ENCODE measurements at places on chromosomes 4 and X.
A peak's percentile ranks its signal among the peaks of the same experiment; 100 is the strongest.

DNA sequence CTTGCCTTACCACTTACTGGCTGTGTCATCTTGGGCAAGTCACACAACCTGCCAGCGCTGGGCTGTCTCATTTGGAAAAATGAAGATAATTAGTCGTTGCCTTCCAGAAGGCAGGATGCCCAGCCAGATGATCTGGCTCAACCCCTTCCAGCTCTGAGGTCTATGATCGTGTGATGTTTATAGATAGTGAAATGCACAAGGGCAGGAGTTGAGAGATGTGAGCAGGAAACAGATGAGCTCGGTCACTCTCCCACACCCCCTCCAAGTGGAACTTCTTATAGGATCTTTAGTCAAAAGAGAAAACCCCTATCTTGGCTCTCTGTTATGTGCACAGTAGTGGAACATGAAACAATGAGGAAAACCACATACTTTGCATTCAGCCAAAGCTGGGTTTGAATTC, 336.8 kb upstream of the PPARGC1A start:
- DNase-seq = no peak

DNA sequence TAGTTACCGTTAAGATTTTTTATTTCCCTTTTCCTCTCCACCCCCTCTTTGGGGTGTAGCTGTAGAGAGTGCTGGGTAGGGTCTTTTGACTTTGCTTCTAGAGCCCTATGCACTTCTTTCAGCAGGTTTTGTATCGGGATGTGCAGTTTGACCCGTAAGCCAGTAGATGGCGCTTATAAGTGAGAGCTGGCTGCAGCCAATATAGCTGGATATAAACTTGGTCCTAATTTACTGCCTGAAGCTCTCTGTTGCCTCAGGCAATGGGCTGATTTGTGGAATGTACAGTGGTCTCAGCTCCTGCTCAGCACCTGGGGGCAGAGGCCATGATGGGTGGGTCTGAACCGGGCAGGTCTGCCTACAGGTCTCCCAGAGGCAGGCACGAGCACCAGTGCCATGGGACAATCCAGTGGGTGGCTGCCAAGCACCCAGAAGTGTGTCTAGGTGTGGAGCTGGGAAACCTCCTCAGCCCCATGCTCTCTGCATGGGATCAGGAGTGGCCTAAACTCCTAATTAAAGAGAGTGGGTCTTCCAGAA, 146.5 kb downstream of the SPANXN1 start:
- DNase-seq = no peak

- DNase-seq = no peak
Measured at GRCh38 chr4:175637762-175638161, 174.3 kb downstream of the GPM6A start.

DNA sequence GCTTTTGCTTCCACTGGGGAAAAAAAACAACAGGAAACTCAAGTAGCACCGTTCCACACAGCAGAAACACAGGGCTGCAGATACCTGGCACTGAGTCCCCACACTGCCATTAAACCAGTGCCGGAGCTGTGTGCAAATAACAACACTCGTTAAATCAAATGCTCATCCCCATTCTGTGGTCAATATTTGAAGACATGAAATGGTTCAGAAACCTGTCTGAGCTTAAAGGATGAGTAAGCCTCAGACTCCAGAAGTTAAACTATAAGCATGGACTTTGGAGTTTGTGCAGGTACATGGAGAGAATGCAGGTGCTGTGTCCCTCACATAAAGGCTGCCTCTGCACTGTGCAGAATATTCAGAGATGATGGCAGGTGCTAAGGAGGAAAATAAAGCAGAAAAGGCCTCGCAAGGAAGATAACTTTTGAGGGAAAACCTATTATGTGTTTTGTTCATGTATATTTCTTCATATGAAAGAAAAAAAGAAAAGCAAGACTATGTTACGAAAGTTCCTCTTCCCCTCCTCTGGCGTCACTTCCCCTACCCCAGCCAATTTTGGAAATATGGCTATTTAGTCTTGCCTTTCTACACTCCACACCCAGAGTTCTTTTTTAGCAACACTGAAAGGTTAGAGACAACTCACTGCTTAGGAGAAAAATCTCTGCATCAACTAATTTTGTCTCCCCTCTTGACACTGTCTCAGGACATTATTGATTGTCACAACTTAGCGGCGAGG, 4.6 kb downstream of the MPP1 start:
- DNase-seq = no peak

DNA sequence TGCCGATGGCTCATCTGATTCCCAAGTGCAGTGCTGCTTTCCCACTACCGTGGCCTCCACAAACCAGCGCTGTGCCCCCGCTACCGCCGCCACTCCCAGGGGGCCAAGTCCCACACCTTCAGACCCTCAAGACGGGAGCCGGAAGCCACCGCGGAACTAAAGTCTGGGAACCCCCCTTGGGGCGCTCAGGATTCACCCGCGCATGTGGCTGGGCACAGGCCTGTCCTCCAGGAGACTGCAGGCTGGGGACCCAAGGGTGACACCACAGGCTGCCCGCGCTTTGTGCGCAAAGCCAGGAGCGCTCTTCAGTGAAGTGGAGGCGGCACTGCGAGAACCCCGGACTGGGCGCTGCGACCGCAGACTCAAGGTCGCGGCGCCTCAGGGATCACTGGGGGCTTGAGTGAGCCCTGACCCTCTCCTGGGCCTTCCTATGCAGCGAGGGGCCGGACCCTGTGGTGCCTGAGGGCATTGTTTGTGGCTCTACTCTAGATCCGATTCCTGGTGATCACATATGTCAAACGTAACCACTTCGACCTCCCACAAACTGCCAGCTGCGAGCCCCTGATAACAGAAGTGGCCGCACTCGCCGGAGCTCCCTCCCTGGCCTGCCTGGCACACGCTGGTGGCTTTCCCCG, 20.4 kb upstream of the TBC1D14 start:
- no peak for DNase-seq

GRCh38 chr4:145939856-145940255, 1.2 kb upstream of the ZNF827 start:
- DNase-seq = no peak

- DNase-seq = no peak
Measured at GRCh38 chrX:2487366-2487765, 13.4 kb downstream of the DHRSX start.

GRCh38 chr4:78154972-78155590, 98.0 kb downstream of the FRAS1 start:
- no peak for DNase-seq

- DNase-seq = no peak
Measured at GRCh38 chr4:67236788-67237187, 308.5 kb downstream of the CENPC start.

GRCh38 chr4:151012820-151013219, 2.3 kb downstream of the LRBA start:
- no peak for DNase-seq

DNA sequence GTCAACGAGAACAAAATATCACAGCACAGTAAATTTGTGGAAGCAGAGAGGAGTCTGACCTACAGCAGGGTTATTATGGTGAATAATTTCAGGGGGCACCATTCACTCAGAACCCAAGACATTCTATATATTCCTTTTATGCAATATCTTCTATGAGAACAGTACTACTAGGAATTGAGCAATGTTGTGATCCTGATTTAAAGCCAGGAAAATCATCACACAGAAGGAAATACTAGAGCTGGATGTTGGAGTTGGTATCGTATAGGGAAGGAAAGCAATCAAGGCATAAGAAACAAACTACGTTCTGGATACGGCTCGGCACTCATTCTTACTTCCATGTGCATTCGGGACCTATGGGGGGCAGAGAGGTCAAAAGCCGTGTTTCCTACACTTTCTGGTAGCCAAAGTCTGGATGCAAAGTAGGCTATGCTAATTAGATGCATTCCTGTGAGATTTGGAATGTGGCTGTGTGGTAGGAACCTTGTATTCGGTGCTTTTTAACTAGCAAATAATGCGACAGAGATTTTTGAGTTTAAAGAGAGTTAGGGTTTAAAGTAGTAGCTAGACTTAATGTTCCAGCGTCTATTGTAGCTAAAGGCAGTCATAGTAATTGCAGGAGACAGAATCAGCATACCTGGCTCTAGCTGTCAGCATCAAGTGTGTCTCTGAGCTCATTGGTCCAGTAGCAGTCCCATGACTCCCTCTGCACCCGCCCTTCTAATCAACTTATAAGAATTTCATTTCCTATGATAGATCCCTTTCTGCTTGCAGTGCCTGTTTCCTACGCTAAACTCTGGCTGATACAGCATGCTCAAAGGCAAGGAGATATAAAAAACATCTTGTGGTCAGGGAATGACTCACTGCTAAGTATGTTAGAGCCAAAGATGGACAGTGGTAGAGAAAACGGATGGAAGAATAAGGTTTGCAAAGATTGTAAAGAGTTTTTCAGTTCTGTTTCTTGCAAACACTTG, 43.3 kb upstream of the PDGFC start:
- DNase-seq = no peak

DNA sequence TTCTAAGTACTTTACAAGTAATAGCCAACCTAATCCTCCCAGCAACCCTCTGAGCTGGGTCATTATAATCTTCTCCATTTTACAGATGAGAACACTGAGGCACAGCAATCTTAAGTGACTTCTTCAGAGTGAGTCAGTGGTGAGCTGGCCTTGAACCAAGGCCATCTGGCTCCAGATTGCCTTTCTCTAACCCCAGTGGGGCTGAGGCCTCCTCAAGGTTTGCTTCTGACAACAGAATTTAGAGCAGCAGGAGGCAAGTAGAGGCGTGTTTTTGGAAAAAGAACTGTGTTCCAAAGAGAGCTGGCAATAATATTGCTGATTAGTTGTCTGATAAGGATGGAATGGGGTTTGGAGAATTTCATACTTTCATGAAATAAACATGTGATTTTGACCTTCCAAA, 41.2 kb downstream of the PIR start:
- DNase-seq = no peak

GRCh38 chr4:76962406-76963130, 13.0 kb downstream of the SEPTIN11 start:
- no peak for DNase-seq

- DNase-seq = no peak
Measured at GRCh38 chr4:6121941-6122340, 78.4 kb downstream of the JAKMIP1 start.

DNA sequence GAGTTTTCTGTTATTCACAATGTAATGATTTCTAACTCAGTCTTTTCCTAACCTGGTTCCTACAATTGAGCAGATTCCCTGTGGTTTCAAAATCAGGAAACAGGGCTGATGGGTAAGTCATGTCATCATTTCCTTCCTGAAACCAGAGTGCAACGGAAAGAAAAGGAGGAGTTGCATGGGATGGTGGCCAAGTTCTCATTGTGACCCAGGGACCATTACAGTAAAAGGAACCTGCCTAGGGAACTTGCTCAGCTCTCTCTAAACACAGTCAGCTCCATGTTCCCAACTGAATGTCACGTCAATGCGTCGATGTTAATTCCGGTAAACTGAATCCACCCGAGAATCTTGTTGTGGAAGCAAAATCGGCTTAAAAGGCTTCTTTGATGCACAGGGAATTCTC, 51.2 kb downstream of the LGI2 start:
- no peak for DNase-seq

- DNase-seq = no peak
Measured at GRCh38 chrX:43880425-43880824, 1.8 kb downstream of the MAOB start.

- no peak for DNase-seq
Measured at GRCh38 chrX:150499240-150499639, 69.2 kb upstream of the MTM1 start.

- no peak for DNase-seq
Measured at GRCh38 chrX:74297766-74298165, 6.2 kb upstream of the ZCCHC13 start.

DNA sequence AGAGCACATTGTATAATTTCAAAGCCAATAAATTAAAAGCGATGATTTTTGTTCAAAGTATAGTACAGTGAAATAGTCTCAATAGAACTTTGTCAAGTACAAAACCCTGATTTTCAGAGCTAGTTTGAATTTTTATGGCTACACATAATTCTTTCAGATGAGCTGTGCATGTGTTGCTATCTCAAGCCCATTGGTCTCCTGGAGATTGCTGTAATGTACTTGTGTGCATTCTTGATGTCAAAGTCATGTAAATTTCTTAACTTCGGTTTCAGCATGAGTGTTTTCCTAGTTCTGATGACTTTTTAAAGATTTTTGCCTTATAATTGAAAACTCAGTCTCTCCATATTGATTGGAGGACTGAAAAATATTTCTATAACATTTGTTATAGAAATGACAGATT, 200.8 kb downstream of the CEP135 start:
- no peak for DNase-seq

DNA sequence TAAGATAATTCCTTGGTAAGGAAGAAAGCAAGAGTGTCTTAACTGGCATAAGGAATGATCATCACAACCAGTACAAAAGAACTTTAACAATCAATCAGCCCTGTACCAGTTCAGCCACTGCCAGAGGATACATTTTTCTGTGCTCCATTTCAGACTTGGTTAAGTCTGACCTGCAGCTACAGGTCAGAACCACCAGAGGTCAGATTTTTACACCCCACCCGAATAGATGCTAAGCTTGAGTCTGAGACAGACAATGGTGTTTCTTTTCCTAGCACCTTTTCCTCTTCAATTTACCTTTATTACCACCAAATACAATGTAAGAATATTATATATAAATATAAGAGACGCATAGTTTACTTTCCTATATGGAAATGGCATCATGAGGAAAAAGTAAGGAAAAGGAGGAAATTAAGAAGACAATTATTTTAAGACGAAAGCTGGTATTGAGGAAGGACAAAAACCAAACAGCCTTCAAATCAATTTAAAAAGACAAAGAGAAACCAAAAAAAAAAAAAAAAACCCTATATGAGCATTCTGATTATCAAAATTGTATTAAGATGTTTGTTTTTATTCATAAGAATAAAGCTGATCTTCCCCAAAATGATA, 215.3 kb upstream of the TTC29 start:
- DNase-seq = peak; percentile 6

DNA sequence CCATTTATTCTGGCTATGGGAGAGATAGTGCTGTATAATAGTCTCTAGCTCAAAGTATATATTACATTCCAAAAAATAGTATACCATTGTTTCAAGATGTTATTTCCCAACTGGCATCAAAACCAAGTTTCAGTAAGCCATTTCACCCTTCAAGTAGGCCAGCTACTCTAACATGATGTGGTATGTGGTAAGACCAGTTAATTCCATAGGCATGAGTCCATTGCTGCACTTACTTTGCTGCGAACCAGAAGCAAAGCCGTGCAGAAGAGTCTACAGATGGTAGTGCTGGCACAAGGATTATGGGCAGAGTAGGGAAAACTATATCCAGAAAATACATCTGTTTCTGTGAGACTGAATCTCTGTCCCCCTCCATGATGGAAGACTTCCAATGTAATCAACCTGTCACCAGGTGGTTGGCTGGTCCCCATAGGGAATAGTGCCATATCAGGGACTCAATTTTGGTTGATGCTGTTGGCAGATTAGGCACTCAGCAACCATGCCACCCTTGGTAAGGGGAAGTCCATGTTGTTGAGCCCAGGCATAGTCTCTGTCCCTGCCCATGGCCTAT, 49.8 kb upstream of the HSD17B10 start:
- no peak for DNase-seq

GRCh38 chrX:20571611-20572010, 304.9 kb upstream of the RPS6KA3 start:
- DNase-seq = no peak

DNA sequence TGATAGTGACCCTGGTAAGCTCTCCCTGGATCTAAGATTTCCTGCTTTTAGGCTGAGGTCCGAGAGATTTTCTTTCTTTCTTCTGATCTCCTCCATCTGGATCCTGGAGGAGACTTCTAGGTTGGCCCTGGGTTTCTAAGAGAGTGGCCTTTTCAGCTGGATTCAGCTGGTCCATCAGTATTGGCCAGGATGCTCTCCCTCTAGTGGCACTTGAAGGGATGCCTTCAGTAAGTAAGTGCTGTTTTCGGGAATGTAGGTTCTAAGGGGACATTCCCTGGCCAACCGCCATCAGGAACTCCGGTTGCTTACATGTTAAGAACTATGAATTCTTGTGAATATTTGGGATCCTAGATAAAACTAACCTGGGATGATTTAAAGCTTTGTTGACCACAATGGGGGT, 56.9 kb downstream of the SERTM2 start:
- DNase-seq = no peak
